Neural crest cell (in vitro differentiated cells): ENCODE measurements at places on chromosomes 12 and 14. TPM values are rescaled to one million over a fixed set of nuclear protein-coding genes. Genes with fewer than 3 reads are reported as not detected.
A peak's percentile ranks its signal among the peaks of the same experiment; 100 is the strongest.

DNA sequence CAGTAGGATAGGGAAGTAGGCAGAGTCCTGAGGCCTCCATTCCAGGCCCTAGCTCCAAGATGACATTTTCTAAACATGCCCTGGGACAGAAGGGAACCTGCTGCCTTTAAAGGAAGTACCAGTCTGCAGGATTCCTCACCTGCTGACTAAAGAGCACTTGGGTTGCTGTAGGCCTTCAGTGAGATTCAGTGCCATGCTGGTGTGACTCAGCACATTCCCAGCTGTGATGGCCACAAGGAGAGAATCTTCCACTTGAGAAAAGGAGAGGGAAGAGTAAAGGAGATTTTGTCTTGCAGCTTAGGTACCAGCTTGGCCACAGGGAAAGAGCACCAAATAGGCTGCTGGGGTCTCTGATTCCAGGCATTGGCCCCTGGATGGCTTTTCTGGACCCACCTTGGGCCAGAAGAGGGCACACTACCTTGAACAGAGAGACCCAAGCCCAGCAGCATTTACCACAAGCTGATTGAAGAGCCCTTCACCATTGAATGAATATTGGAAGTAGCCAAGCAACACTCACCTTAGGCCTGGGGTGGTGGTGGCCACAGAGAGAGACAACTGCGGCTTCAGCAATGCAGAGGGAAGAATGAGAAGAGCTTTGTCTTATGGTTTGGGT lies 498.3 kb downstream of the KCNH5 start:
- no peaks in the 10 kb centered on the region for H3K4me1 ChIP-seq
- no peak overlapping the region for H3K4me3 ChIP-seq
- DNase-seq = no peak
- no peaks in the 10 kb centered on the region for H3K27me3 ChIP-seq

GRCh38 chr14:74085047-74085637 lies 386 bp downstream of the LIN52 start:
- H3K36me3 ChIP-seq = no peaks in the 10 kb centered on the region
- peak overlapping the region; percentile 100 for H3K27ac ChIP-seq
- H3K4me3 ChIP-seq = peak overlapping the region; percentile 99
- no peaks in the 10 kb centered on the region for H3K27me3 ChIP-seq

GRCh38 chr12:41908206-41908605 lies 236.5 kb downstream of the GXYLT1 start:
- no peaks in the 10 kb centered on the region for H3K36me3 ChIP-seq
- no peaks in the 10 kb centered on the region for H3K4me1 ChIP-seq
- no peak for DNase-seq
- no peak overlapping the region for H3K27ac ChIP-seq

- no peak overlapping the region for H3K4me3 ChIP-seq
- no peak overlapping the region for H3K27ac ChIP-seq
- H3K27me3 ChIP-seq = no peaks in the 10 kb centered on the region
- peaks cover 6% of the 10 kb centered on the region for H3K4me1 ChIP-seq
These were observed 208.1 kb downstream of the PHLDA1 start for GRCh38 chr12:75823475-75823874.

The MYH6 gene
- not detected in 2 replicates for total RNA-seq

DNA sequence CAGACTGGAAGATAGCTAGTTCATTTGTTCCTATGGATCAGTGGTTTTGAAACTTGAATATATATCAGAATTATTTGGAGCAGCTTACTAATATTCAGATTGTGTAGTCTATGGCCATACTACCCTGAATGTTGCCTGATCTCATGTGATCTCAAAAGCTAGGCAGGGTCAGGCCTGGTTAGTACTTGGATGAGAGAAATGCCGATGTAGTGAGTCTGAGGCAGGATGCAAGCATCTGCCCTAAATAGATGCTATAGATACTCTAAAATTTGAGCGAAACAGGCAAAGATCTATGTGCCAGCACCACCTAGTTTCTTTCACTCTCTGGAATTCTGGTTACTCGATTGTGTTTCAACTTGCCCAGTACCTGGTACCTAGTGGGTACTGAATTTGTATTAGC lies 40.9 kb downstream of the FRMD6 start:
- H3K4me3 ChIP-seq = no peak overlapping the region
- no peaks in the 10 kb centered on the region for H3K27me3 ChIP-seq
- H3K4me1 ChIP-seq = no peaks in the 10 kb centered on the region

The TSPAN19 gene
- total RNA-seq = 0.36 and 0.84 TPM in 2 replicates

The TAS2R7 gene
- 0.21 TPM in 1 of 2 replicates, not detected in the other for total RNA-seq

The ESPL1 gene
- 56.3 and 65.8 TPM in 2 replicates for total RNA-seq

The NFYB gene
- 45.6 and 45.7 TPM in 2 replicates for total RNA-seq

DNA sequence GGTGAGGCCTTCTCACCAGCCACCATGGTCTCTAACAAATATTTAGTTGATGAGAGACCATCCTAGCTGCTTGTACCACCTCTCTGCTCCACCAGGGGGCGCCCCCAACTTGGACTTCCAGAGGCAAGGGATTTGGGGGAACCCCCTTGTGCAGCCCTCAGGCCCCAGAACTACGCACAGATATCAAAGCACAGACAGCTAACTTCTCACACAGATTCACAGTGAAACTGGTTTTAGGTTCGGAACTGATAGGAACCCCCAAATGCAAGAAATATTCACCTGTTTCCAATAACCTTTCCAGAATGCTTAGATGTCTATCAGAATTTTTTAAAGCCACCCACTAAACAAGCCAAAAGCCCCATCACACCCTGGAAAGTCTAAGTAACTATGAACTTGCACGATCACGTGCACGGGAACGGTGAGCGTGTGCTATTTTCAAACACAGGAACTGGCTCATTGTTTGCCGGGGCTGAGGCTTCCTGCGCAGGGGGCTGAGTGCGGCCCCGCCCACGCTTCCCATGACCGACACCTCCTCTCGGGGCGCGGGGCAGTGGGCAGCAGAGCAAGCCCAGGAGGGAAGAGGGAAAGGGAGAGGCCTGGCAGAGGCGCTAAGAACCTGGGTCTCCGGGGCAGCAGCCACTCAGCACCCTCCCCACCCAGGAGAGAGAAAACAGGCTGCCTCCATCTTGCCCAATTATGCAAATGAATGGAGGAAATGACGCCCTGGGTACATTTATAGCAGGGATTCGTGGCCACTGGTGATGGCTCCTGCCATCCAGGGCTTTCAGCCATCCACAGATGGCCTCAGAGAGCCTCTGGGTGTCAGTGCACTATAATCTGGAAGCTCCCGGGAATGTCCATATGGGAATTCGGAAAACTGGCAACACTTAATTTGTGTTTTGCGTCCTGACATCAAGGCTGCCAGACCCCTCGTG lies 79.4 kb upstream of the GPR68 start:
- H3K27me3 ChIP-seq = no peaks in the 10 kb centered on the region
- peak overlapping the region; percentile 81 for H3K27ac ChIP-seq
- DNase-seq = peak; percentile 79
- no peaks in the 10 kb centered on the region for H3K36me3 ChIP-seq
- peaks cover 32% of the 10 kb centered on the region for H3K4me1 ChIP-seq

GRCh38 chr14:54854181-54854580 lies 48.4 kb downstream of the GCH1 start:
- H3K27me3 ChIP-seq = no peaks in the 10 kb centered on the region
- H3K36me3 ChIP-seq = no peaks in the 10 kb centered on the region
- H3K4me3 ChIP-seq = no peak overlapping the region
- H3K27ac ChIP-seq = no peak overlapping the region

GRCh38 chr14:22474730-22475351 lies 114.2 kb downstream of the DAD1 start:
- DNase-seq = no peak
- H3K4me1 ChIP-seq = peaks cover 14% of the 10 kb centered on the region
- H3K27me3 ChIP-seq = peaks cover 20% of the 10 kb centered on the region
- no peak overlapping the region for H3K27ac ChIP-seq

The TAS2R8 gene
- total RNA-seq = not detected in 2 replicates

DNA sequence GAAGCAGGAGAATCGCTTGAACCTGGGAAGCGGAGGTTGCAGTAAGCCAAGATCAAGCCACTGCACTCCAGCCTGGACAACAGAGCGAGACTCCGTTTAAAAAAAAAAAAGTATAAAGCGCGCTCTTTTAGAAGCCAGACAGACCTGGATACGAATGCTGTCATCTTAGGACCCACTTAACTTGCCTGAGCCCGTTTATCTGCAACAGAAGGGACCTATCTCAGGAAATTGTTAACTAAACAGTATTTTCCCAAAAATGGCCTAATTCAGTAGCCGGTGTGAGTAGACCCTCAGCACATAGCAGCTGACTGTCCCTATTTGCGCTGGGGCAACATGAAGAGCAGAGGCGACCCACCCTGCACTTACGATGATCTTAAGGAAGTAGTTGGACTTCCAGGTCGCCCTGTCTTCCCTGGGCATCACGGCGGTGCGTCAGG lies 529 bp downstream of the RPLP0 start:
- peaks cover 46% of the 10 kb centered on the region for H3K4me1 ChIP-seq
- no peak for DNase-seq
- H3K27ac ChIP-seq = peak overlapping the region; percentile 92
- peaks cover 36% of the 10 kb centered on the region for H3K36me3 ChIP-seq
- peaks cover 4% of the 10 kb centered on the region for H3K27me3 ChIP-seq

The FUT8 gene
- 63.0 and 67.2 TPM in 2 replicates for total RNA-seq

- no peak overlapping the region for H3K4me3 ChIP-seq
- H3K27ac ChIP-seq = no peak overlapping the region
- no peak for DNase-seq
- peaks cover 12% of the 10 kb centered on the region for H3K4me1 ChIP-seq
These were observed 118.9 kb upstream of the SFSWAP start for GRCh38 chr12:131591714-131592709.

The MAX gene
- total RNA-seq = 64.2 and 69.3 TPM in 2 replicates

DNA sequence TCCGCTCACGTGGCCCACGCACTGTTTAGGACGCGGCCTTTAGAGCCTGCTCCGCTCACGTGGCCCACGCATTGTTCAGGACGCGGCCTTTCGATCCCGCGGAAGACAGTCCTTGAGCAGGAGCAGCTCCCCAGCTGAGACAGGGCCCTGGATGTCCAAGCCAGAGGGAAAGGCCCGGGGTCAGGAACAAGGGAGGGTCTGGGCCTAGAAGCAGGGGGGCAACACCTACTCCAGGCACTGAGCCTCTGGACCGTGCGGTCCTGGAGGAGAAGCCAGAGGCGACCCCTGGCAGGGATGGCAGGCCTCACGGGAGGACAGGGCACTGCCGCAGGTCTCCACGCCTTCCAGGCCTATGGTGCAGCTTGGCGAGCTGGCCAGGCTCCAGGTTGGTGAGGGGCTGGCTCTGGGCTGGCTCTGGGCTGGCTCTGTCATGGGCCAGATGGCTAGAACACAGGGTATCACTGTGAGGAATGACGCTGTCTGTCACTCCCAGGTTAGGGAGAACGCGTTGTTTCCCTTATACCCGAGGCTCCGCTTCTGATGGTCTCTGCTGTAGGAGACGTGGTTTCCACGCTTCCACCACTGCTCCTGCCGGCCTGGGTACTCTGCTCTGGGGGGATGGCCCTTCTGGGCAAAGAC lies 341.7 kb downstream of the TMEM121 start:
- no peaks in the 10 kb centered on the region for H3K27me3 ChIP-seq
- no peak overlapping the region for H3K27ac ChIP-seq
- no peak overlapping the region for H3K4me3 ChIP-seq
- no peak for DNase-seq
- H3K36me3 ChIP-seq = peaks cover 5% of the 10 kb centered on the region
- H3K4me1 ChIP-seq = no peaks in the 10 kb centered on the region

DNA sequence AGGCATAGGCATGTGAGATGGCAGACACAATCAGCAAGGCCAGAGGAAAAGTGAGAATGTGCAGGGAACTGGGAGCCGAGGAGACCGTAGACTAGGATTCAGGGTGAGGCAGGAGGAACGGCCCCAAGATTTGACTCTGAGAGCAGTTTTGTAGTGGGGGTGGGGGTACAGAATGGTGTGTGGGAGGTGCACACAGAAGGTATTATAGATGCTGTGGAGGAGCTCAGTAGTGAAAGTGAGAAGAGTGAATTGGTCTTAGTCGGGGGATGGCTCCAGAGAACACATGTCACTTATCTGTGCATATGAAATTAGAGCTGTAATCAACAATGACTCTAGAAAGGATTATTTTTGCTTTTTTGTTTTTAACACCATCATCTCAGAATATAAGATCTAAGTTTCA lies 11.9 kb downstream of the ZNF664 start:
- no peaks in the 10 kb centered on the region for H3K27me3 ChIP-seq
- H3K4me1 ChIP-seq = peaks cover 33% of the 10 kb centered on the region
- no peak overlapping the region for H3K27ac ChIP-seq
- peaks cover 15% of the 10 kb centered on the region for H3K36me3 ChIP-seq
- no peak for DNase-seq
- H3K4me3 ChIP-seq = no peak overlapping the region

GRCh38 chr12:103840876-103841689 lies at the start of gene NT5DC3:
Gene NT5DC3, minus strand, starts transcription at chr12:103841234. Its CDS starts 78 bp downstream, at chr12:103841156.
- DNase-seq = peak; percentile 78
- peaks cover 25% of the 10 kb centered on the region for H3K4me1 ChIP-seq
- peaks cover 5% of the 10 kb centered on the region for H3K36me3 ChIP-seq

The BCL7A gene
- 57.4 and 60.1 TPM in 2 replicates for total RNA-seq

- DNase-seq = no peak
- H3K36me3 ChIP-seq = no peaks in the 10 kb centered on the region
- H3K4me1 ChIP-seq = no peaks in the 10 kb centered on the region
- no peak overlapping the region for H3K27ac ChIP-seq
These were observed 23.1 kb upstream of the DGLUCY start for GRCh38 chr14:91090743-91091142.

The HOXC9 gene
- total RNA-seq = 5.6 and 6.3 TPM in 2 replicates
